ENCODE measurements at places on chromosomes 2 and 18.

DNA sequence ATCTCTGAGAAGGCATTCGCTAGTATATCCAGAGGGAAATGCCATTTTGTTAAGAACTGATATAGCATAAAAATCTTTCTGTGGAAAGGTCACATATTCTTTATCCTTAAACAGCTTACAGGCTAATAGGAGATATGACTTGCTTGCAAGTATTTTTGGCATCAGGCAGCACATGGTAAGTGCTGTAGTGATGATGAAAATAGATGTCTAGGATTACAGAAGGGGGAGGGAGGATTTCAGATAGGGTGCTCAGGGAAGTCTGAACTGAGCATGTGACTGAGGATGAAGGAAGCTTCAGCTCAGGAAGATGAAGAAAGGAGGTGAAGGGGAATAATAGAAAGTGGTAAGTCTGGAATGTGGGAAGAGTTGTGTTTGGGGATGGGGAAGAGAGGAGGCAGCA lies 158.5 kb upstream of the NOSTRIN start:
- no peak for DNase-seq

DNA sequence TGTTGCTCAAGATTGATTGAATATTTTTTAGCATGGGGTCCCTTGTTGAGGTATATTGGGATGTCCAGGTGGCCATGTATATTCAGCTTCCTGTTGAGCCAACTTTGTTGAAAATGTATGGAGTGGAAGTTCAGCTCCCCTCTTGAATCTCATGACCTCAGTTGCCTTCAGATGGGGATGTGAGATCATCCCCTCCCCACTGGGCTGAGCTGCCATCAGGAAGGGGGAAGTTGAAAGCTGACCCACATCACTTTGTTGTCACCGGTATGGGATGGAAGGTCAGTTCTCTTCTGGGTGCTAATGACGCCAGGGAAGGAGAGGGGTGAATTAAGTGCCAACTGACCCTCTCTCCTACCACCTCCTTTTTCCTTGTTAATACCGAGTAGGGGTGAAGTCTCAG lies 33.9 kb downstream of the ACOXL start:
- DNase-seq = no peak

DNA sequence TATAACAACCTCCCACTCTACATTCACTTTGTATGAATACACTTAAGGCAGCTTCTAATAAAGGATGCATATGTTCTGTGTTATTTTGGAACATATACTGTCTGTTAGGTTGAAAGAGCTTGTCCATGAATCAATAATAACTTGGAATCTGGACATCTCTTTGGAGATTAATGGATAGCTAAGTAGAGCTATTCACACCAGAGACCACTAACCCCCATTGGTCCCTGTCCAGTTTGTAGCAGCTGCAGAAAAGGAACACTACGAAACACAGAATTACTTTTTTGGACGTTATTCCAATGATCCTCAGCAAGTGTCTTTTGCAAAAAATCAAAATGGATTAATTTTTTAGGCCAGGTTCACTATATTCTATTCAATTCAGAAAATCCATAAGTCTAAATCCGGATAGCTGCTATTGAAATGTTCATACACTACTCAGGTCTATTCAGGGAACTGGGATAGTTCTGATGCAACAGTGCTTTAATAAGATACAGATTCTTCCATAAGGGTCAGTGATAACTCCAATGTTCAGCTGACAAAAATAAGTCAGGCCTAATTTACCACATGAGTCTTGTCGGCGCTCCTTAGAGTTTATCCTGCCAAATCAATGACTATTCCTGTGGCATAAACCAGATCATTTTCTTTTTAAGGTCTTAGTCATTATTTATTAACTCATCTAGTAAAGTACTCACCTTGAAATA lies 44.2 kb downstream of the NRXN1 start:
- no peak for DNase-seq

GRCh38 chr18:27750014-27750413 lies 426.9 kb downstream of the CDH2 start:
- no peak for DNase-seq

GRCh38 chr2:158734442-158734841 lies 60.7 kb upstream of the DAPL1 start:
- no peak for DNase-seq

- DNase-seq = no peak
Observed at GRCh38 chr2:240586919-240587800, 626 bp downstream of the CAPN10 start.

DNA sequence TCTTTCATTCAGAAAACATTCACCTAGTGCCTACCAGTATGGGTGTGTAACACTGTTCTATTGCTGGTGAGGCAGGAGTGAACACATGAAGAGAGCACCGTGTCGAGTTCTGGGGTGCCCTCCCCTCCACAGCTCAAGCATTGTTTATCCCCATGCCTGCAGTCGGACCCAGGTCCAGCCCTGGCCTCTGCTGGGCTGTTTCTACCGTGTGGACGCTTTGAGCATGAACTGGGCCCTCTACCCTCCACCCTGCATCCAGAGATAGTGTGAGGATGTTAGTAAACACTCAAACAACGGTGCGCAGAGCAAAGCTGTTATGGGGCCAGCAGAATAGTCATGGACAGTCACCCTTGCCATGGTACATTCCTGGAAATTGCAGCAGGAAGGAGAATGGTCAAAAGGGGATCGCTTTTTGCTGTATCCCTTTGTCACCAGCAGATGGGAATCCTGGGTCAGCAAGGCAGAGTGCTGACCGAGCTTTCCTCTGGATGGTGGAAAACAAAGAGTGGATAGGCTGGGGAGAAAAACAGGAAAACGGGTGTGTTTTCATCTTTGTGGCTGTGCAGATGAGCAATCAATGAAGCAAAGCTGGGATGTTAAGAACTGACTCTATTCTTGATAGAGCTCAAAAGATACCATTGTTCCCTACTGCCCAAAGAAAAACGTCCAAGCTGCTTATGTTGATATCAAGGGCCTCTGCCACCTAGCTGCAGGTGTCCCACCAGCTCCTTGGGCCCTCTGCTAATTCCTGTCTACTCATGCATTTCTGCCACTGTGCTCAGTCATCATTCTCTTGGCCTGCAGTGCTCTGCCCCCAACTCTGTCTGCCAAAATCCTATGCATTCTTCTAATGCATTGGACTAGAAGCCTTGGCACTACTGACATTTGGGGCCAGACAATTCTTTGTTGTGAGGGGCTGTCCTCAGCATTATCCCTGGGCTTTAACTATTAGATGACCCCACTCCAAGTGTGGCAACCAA lies 38.7 kb downstream of the REEP1 start:
- no peak for DNase-seq

DNA sequence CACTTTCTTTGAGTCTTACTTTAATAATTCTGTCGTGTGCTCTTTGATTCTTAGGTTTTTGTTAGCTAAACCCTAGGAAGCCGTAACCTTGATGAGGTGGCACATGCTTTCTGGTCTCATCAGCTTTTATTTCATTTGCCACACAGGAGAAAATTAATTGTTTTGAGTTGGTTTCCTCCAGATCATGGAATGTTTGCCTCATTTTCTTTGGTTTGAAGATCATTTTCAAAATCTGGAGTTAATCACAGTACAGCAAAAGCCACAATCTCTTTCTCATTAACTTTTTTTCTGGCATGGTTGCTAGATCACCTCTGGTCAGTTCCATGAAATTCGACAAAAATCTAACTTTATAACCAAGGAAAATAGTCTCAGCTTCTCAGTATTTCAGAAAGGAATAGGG lies 182.9 kb downstream of the MYO1B start:
- no peak for DNase-seq

DNA sequence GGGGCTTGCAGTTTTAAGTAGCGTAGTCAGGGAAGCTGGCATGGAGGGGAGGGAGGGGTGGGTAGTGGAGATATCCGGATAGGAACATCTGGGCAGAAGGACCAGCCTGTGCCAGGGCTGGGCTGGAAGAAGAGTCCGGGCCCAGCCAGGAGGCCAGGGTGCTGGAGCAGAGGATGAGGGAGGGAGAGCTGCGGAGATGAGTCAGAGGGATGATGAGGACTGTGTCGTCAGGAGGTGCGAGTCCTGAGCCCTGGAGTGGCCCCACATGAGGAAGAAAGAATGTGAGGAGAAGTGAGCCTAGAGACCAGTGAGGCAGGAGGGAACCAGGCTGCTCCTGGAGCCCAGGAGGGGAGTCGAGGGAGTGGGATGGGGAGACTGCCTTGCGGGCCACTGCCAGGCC lies 82.4 kb downstream of the CTIF start:
- no peak for DNase-seq

DNA sequence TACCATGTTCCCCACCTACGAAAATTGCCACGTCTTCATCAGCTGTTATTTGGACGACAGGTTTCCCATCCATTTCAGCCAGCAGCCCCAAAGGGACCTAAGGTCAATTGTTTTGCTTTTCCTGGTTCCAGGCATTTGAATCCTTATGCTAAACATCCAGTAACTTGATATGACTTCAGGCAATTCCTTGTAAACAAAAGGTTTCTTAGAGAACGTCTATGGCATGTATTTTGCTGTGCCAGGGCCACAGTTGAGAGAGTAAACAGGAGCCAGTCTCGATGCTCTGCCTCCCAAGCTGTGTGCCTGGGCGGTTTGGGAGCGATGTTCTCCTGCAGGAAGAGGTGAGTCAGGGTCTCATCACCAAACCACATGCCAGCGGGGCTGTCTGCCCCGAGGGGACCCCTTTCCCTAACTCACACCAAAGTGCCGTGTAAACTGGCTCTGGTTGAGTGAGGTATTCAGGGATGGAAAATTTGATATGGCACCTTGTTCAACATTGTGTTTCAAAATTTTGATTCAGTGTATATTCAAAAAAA lies 12.9 kb upstream of the MC5R start:
- no peak for DNase-seq

GRCh38 chr2:14923820-14924580 lies 291.5 kb downstream of the LRATD1 start:
- DNase-seq = no peak

DNA sequence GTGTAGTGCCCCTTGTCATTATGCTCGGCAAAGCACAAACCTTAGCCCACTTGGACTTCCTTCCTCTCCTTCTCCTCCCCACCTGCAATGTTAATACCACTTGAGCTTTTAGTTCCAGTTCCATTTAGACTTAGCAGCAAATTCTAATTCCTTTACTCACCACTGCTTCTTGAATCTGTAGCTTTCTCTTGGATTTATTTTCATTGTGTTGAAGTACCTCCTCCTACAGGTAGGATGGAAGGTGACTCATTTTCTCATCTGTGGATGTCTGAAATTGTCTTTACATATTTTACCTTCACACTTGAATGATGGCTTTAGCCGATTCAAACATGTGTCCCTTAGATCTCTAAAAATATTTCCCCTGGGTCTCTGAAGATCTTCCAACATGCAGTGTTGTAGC lies 32.8 kb upstream of the BIN1 start:
- no peak for DNase-seq

DNA sequence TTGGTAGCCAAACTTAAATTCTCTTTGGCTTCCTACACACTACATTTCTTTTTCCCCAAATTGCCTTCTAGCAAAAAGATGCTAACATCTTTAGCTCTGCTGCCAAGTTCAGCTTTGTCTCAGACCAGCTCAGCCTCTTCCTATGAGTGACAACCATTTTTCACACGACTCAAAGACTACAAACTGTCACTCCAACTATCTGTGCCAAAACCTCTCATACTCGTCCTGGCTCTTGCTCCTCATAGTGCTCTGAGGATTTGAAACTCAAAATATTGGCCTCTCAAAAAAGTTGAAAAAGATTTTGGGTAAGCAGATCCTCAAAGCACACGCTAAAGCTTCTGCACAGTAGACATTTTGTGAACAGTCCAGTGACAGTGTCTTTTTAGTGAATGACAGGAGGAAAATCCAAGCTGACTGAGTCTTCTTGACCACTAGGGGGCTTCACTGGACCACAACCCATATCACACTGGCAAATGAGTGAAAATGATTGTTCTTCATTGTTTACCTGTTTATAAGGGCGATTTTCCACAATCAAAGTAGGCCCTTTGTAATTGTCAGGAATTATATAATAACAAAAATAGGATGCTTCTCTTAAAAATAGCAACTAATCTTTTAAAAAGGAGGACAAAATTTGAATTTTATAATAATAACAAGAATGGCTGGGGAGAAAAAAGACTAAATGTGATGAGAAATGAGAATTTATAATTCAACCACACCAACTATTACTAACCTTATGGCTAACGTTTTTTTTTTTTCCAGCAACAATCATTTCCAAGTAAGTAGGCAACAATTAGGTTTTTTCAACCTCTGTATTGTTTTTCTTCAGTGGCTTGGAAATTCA lies 85.5 kb upstream of the PGAP1 start:
- DNase-seq = no peak

DNA sequence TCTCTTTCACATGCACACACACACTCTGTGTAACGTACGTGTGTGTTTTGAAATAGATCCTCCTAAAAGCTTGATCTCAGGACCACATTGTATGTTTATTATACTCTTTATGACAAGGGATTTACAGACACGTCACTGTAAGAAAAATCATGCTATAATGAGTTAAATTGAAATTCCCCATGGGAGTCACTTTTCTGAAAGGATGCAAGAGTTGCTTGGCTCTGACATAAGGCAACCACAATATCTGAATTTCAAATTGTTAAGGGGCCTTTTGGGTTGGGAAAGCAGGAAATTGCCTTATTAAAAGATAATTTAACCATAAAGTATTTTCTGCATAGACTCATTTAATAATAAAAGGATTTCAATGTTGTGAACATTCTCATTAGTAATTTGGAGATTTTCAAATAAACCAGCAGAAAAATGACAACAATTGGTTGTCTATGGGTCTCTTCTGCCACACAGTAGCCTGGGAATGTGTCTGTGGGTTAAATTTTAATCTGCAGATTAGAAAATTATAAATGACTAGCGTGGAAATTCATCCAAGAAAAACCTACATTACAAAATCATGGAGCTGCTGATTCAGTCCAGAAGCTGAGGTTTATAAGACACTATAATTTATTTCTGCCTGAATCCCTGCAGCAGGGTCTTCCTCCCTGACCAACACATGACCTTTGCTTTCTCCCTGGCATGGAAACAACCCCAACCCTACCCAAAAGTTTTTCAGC lies 75.9 kb upstream of the PID1 start:
- DNase-seq = no peak

GRCh38 chr18:7464245-7464966 lies 102.7 kb upstream of the PTPRM start:
- DNase-seq = no peak

DNA sequence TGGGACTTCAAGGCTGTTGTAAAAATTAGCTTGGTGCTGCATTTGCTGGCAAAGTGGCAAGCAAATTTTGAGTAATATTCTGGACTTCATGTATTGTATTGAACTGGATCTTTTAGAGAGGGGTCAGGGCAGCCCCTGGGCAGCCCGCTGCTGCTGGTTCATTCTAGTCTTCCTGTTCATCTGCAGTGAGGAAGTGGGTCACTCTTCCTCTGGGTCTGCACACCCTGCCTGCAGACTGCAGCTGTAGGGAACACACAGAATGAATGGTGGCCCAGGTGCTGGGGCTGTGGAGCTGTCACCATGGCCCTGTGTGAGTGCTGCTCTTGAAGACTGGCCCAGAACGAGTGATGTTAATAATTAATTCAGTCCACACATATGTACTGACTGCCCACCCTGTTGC lies 9.4 kb downstream of the SH3RF3 start:
- no peak for DNase-seq

GRCh38 chr2:72937356-72937669 lies 20.0 kb downstream of the EMX1 start:
- DNase-seq = no peak

- DNase-seq = no peak
Observed at GRCh38 chr2:120432976-120433815, 87.3 kb downstream of the INHBB start.
